Fibroblast of skin of right biceps (primary cell): ENCODE measurements at places on chromosomes 6 and 20.
A peak's percentile ranks its signal among the peaks of the same experiment; 100 is the strongest.

DNA sequence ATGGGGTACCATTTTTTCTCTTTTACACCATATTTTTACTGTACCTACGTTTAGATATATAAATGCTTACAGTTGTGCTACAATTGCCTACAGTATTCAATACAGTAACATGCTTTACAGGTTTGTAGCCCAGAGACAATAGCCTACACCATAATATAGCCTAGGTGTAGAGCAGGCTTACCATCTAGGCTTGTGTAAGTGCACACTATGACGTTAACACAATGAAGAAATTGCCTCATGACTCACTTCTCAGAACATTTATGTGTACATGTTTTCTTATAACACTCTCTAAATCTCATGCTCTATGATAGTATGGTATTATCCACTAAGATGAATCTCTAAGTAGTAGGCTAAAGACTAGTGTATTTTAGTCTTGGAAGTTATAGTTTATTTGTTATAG, 13.5 kb downstream of the GPR63 start:
- DNase-seq, result no peak

DNA sequence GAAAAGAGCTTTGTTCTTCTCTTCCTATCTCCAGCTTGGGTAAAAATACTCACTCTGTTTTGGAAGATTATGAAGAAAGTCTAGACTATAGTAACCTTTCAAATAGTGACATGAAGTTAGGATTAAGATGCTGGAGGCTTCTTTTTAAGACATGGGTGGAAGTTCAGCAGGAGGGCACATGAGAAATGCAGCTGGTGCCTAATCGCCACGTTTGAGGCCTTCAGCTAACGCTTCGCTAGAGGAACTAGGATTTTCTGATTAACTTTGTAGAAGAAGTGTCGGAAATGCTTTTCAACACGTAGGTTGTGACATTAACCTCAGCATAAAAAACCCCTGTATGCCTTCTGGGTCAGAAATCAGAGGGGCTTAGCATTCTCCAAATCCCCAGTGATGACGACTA, 348.1 kb upstream of the MAP3K7 start:
- no peak for DNase-seq

GRCh38 chr20:31693987-31694661, 28.5 kb downstream of the BCL2L1 start:
- DNase-seq, result no peak

GRCh38 chr6:113642001-113642713, 215.0 kb upstream of the MARCKS start:
- no peak for DNase-seq

- DNase-seq, result peak; percentile 76
Observed at GRCh38 chr20:37534401-37535157, 6.9 kb upstream of the BLCAP start.

- DNase-seq, result peak; percentile 6
Observed at GRCh38 chr6:30171677-30172471, 8.5 kb downstream of the TRIM15 start.

GRCh38 chr6:84061613-84062398, 28.2 kb downstream of the MRAP2 start:
- no peak for DNase-seq

- peak; percentile 69 for DNase-seq
Observed at GRCh38 chr6:12275107-12275506, 15.1 kb upstream of the EDN1 start.

DNA sequence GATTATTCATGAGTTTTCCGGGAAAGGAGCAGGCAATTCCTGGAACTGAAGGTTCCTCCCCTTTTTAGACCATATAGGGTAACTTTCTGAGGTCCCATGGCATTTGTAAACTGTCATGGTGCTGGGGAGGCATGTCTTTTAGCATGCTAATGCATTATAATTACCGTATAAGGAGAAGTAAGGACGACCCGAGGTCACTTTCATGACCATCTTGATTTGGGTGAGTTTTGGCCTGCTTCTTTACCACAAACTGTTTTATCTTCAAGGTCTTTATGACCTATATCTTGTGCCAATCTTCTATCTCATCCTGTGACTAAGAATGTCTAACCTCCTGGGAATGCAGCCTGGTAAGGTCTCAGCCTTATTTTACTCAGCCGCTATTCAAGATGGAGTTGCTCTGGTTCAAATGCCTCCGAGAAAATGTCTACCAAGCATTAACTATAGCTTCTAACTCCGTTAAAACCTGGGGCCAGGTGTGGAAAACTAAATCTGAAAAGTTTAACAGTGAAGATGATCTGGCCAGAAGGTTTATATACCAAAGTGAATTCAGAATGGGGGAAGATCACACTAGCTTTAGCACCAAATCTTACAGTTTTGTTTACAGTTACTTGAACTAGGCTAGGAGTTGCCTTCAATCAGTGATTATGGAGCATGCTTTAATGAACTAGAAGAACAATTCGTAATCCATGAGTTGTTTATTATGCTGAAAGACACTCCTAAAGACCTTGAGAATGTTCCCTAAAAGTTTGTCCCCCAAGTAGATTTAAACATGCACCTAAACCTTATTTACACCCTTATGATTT, 80.0 kb upstream of the TOP1 start:
- DNase-seq, result peak; percentile 92

- no peak for DNase-seq
Observed at GRCh38 chr6:26029857-26030653, 57.2 kb upstream of the HFE start.

DNA sequence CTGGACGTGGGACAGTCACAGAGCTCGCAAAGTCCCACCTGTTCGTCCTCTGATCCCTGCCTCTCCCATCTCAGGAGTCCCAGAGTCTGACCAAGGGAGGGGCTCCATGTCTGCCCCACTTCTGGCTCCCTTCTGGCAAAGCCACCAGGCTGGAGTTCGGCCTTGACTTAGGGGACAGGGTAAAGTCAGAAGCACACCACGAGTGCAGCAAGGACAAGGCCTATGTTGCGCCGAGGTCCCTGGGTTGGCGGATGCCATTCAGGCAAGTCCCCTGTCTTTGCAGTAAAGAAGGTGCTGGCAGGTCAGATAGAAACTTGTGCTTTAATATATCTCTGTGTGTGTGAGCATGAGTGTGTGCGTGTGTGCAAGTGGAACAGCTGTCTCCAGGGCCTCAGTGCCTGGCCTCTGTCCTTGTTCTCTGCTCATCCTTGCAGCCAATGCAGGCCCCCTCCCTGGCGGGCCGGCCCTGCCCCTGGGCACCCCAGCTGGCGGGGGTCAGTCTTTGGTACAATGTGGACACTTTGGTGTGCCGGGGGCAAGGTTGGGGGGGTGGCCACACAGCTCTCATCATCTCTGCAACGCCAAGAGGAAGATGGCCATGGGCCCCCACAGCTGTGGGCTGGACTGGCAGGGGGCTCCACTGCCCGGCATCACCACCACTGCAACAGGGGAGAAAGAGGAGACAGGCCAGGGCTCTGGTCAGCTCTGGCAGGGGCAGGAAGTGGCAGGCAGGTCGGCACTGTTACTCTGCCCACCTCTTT, 60.7 kb downstream of the MDGA1 start:
- DNase-seq, result no peak

GRCh38 chr6:43146261-43146660, 24.8 kb upstream of the SRF start:
- DNase-seq, result no peak

DNA sequence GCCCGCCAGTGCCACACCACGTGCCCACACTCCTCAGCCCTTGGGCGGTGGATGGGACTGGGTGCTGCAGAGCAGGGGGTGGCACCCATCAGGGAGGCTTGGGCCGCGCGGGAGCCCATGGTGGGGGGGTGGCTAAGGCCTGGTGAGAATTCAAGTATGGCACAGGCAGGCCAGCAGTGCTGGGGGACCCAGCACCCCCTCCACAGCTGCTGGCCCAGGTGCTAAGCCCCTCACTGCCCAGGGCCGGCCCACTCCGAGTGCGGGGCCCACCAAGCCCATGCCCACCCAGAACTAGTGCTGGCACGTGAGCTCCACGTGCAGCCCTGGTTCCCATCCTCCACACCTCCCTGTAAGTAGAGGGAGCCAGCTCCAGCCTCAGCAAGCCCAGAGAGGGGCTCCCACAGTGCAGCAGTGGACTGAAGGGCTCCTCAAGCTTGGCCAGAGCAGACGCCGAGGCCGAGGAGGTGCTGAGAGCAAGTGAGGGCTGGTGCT, 1091.1 kb upstream of the GJE1 start:
- DNase-seq, result no peak

DNA sequence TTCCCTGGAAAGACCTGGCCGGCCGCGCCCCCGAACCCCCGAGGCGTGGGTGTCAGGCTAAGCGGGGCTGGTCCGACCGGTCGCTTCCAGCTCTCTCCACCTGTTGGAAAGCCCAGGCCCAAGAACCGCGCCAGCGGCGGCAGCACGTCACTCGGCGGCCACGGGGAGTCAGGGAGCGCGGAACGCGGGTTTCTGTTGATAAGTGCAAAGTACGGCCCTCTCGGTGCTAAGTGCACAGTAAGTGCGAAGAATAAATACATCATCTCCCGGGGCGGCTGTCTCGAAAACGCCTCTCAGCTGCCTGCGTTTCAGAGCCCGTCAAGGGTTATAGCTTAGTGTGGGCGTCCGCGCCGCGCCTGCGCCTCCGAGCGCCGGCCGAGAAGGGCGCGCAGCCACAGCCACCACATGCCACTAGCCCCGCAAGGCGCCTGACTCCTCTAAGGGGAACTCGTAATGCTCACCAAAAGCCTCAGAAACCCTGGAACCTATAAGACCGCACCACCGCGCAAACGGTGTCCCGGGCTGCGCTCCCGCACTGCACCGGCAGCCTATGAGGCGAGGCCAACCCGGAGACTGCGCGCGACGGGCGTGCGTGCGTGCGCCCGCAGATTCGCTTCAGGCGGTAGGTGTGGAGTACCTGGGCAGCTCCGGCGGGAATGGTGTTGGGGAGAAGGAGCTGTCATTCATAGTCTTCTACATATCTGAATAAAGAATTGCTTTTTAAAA, 9.2 kb upstream of the TBX18 start:
- peak; percentile 58 for DNase-seq

GRCh38 chr6:169944415-169944814, 193.0 kb downstream of the ERMARD start:
- no peak for DNase-seq

GRCh38 chr20:22619272-22619671, 34.9 kb upstream of the FOXA2 start:
- DNase-seq, result no peak

DNA sequence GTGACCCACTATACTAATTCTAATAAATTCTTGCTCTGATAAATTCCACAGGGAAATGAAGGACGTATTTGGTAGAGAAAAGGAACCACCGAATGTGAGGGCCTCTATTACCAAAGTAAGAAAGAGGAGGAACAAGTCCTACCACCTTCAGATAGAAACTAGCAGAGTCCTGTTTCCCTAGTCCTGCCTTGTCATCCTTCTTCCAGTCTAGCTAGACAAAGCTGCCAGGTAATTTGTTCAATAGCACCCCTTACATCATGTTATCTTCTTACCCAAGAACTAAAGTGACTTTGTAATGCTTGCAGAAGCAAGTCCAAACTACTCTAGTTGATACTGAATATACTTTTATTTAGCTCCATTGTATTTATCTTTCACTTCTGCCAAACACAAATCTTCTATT, 29.3 kb upstream of the FAM83B start:
- DNase-seq, result no peak

- DNase-seq, result no peak
Observed at GRCh38 chr6:25697537-25698340, 45.7 kb downstream of the SCGN start.

DNA sequence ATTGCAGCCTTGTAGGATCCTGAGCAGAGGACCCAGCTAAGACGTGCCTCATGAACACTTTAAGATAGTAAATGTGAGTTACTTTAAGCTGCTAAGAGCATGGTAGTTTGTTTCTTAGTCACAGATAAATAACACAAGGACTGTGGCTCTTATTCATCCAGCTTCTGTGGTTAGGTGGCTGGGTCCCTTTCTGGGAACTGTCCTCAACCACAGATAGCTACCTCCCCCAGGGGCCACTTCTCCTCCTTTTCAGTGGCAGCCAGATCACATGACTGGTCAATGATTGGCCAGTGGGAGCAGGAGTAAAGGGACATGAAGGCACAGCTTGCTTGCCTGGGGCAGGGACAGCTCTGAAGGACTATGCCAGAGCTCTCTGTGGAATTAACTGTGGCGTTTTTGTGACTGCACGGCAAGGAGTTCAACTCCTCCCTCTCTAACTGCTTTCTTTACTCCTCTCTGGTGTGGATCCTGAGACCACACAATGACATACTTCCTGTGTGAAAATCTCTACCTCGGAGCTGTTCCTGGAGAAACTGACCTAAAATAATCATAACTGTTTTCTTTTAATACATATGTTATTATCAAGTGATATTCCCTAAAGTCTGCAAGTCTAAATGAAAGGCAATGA, 76.5 kb downstream of the NRN1 start:
- no peak for DNase-seq

- peak; percentile 73 for DNase-seq
Observed at GRCh38 chr6:36028877-36029324, 1.3 kb downstream of the MAPK14 start.

DNA sequence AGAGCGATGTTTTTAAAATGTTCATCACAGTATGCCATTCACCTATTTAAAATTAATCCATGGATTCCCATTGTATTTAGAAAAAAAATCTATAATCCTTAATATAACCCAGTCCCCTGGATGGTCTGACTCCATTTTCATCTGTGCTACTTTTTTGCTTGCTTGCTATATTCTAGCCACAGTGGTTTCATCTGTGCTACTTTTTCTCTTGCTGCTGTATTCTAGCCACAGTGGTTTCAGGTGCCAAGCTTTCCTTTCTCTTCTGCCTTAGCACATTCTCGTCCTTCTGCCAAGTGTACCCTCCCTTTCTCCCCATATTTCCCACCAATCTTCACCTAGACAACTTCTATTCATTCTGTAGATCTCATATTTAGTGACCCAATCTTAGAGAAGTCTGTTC, 33.3 kb upstream of the SOX4 start:
- DNase-seq, result no peak

DNA sequence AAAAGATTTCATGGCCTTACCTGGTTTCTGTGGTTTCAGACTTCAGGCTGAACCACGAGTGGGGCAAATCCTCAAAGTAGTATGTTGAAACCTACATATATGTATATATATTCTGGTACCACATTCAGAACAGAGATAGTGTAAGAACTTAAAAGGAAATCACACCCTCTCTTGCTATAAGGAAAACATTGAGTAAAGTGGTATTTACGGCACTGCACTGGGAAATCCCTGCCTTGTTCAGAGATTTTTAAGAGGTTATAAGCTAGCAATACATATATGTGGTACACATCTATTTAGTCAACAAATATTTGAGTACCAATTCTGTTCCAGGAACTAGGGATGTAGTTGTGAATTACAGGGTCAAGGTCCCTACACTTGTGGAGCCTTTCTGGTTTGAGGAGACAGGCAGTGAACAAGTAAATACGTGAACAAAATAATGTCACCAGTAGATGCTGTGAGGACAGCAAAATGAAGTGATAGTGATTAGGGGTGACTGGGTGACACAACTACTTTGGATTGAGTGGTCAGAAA, 1.7 kb downstream of the TM9SF4 start:
- DNase-seq, result no peak

- no peak for DNase-seq
Observed at GRCh38 chr6:15384901-15385300, 139.0 kb downstream of the JARID2 start.

GRCh38 chr6:164148788-164149187, 734.3 kb downstream of the QKI start:
- DNase-seq, result peak; percentile 48

- DNase-seq, result no peak
Observed at GRCh38 chr6:122389704-122390372, 9.6 kb upstream of the HSF2 start.

- DNase-seq, result no peak
Observed at GRCh38 chr6:39029156-39030011, 19.2 kb upstream of the GLP1R start.
